ENCODE measurements at places on chromosomes 5 and 9.

DNA sequence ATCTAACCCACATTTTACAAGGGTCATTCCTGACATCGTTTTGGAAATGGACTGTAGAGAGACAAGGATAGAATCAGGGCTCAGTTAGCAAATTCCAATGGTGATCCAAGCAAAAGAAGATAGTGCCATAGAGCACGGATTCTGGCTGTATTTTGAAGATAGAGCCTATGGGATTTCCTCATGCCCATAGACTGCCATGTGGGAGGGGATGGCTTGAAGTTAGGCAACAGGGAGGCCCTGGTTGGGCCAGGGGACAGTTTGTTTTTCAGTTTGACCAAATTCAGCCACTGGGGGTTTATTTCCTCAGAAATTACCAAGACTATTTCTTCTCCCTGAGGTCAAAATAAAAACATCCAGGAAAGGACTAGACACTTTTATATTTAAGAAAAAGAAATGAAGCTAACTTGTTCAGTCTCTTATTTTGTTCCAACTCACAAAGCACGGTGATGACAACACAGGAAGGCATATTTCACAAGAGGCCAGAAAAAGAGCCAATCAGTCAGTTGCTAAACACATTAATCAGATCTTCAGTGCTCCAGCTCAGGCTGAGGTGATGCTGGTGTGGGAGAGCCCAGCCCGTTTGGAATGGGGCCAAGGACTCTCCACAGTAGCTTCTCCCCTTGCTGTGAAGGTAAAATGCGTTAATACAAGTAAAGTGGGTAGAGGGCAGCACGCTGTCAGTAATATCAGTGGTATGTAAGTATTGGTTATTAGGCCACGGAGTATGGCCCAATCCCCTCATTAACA lies 4.4 kb upstream of the DCTN4 start:
- DNase-seq: peak; percentile 54

DNA sequence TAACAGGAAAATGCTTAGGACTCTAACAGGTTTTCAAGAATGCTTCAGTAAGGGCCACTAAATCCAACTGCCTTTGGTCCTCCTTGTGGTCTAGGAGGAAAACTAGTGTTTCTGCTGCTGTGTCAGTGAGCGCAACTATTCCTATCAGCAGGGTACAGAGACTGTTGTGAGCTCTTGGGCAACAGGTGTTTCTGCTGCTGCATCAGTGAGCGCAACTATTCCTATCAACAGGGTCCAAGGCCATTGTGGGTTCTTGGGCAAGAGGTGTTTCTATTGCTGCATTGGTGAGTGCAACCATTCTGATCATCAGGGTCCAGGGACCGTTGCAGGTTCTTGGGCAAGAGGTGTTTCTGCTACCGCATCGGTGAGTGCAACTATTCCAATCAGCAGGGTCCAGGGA lies 256.3 kb downstream of the CDH10 start:
- no peak for DNase-seq

DNA sequence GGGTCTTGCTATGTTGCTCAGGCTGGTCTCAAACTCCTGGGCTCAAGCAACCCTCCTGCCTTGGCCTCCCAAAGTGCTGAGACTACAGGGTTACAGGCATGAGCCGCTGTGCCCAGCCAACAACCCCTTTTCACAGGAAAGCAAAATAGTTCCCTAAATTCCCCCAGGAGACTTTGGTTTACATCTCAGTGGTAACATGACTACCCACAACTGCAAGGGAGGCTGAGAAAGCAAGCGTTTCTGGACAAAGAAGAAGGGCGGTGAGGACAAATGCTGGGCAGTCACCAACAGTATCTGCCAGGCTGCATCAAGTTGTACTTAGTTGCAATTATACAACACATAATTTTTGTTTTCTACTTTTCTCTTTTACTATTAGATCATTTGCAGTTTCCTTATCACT lies 7.4 kb upstream of the ADGRD2 start:
- DNase-seq: no peak

DNA sequence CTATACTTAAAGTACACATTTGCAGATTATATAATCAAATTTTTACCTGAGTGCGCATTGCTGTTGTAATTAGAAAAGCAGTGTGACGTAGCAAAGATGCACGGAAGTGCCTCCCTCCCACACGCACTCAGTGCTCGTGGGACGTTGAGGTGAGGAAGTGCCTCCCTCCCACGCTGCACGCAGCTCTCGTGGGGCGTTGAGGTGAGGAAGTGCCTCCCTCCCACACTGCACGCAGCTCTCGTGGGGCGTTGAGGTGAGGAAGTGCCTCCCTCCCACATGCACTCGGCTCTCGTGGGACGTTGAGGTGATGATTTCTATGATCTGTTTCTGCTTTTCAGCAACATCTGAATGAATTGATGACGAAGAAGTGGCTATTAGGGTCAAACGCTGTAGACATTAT lies 21.0 kb downstream of the EXOC3 start:
- no peak for DNase-seq

DNA sequence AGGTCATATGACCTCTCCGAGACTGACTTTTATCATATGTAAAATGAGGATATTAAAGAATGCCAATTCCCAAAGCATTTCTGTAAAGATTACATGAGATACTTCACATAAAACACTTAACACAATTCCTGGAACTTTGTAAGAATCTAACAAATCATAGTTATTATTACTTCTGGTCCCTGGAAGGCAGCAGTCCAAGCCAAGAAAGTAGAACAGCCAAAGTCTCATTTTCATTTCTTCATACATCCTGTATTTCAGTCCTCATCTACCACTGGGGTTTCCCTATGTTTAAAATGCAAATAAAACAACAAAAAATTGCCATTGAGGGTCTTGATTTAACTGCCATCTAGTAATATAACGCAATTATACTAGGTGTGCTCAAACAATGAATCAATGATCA lies 179.5 kb downstream of the MARCHF11 start:
- DNase-seq: no peak

- no peak for DNase-seq
These were observed 497.8 kb upstream of the SEMA6A start for GRCh38 chr5:117072439-117072838.

DNA sequence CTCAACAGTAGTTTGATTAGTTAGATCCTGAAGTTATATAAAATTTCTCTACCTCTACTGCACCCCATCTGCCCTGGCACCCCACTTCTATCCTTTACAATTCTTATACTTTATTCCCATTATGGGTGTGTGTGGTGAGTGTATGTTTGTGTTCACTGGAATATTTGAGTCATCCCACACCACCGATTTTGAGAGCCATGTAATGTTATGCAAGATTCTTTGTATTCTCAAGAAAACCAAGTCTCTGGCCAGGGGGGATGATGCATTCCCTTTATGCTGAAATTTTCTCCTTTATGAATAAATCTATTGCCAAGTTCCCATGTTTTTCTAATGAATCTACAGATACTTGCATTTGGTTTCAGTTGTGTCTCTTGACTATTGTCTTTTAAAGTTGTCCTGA lies 266.8 kb downstream of the ARHGEF28 start:
- DNase-seq: no peak

DNA sequence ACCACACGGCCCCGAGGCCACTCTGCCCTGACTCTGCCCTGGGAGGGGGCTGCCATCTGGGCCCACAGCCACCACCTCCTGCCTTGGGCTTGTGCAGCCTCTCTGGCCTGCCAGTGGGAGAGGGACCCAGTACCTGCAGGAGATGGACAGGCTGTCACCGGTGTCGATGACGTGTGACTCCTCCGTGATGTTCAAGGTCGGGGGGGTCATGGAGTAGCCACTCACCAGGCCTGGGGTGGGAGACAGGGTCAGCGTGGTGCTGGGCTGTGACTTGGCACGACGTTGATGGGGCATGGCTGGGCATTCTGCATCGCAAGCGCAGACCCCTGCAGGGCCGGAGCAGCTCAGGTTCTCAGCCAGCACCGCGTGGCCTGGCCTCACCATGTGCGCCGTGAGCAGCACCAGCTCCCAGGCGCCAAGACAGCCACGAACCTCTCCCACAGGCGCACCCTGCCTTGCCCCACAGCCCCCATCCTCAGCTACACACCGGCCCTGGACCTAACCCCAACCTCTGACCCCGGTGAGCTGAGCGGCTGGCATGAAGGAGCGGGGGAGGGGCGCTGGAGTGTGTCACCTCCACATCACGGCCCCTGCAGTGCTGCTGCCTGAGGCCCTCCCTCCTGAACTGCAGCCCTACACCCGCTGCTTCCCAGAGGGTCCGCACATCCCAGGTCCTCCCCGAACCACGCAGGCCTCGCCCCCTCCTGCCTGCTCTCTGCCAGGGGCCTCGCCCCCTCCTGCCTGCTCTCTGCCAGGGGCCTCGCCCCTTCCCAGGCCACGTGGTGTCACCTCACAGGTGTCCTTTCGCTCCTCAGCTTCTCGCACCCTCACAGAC lies 17.6 kb downstream of the FLT4 start:
- no peak for DNase-seq

GRCh38 chr5:9160747-9161146 lies 385.1 kb downstream of the SEMA5A start:
- DNase-seq: no peak

DNA sequence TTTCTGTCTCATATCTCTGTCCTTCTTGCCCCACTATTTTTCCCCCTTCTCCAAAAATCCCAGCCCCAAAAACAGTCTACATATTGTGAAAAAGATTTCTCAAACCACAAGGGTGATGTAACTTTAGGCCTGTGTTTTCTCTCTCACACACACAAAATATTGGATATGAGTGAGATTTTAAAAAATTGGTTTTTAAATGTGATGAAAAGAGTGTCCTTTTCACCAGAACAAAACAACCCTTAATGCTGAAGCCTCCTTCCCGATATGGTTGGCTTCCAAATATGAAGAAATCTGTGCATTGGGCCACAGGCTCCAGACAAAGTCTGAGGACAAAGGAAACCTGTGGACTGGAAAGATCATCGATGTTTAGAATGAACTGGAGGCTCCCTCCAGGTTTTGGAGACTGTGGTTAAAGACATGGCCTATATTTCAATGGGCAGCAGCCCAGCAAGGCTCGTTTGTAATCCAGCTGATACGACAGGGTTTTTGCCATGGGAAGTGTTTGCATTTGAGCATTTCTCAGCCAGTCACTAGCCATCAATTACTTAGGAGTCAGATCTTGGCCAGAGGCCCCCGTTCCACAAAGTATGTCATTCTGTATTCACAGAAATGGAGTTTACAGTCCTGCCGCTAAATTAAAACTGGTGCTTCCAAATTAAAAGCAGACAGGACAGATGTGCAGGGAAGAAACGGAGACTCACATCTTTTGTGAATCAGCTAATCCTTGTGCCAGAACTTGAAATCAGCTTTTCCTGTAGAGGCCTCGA lies 546.3 kb downstream of the EBF1 start:
- DNase-seq: no peak

DNA sequence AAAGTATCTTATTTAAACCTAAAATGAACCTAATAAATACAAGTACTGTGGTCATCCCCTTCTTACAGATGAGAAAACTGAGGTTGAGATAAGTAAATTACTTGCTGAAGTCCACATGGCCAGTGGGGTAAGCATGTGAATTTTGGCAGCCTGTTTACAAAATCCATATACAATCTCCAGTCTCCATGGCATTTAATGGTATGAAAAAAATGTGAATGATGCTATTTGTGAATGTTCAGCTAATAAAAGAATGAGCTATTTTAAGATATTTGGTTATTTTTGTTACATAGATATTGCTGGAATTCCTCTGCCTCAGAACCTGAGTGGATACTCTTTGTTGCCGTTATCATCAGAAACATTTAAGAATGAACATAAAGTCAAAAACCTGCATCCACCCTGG lies 19.3 kb upstream of the GPR150 start:
- DNase-seq: no peak

DNA sequence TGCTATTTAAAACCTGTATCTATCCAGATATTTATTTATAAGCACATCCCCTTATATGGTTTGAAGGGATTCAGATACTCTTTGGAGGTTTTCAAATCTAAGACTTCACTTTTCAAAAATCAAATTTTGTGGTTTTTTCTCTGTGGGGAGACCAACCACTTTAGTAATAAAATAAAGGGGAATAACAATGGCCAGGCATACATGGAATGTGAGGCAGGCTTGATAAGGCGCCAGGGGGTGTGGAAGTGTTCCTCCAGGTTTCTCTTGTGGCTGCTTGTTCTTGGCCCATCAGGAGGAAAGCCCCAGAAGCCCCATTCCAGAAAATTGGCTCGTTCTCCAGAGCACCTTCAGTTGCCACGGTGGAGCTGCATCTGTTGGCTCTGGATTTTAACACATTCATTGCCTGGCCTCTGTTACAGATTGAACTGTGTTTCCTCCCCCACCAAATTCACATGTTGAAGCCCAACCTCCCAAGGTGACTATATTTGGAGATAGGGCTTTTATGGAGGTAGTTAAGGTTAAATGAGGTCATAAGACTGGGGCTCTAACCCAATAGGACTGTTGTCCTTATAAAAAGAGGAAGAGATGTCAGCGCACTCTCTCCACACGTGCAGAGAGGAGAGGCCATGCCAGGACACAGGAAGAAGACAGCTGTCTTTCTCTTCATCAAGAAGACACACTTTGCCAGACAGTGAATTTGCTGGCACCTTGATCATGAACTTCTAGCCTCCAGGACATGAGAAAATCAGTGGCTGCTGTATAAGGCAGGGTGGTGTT lies 195.9 kb downstream of the TMEM38B start:
- DNase-seq: no peak

DNA sequence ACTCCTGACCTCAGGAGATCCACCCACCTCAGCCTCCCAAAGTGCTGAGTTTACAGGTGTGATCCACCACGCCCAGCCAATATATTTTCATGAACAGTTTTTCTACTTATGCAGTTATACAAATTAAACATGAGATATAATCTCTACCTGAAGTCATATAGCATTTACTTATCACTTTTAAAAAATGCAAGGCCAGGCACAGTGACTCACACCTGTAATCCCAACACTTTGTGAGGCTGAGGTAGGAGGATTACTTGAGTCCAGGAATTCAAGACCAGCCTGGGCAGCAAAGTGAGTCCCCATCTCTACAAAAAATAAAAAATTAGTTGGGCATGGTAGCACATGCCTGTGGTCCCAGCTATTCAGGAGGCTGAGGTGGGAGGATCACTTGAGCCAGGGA lies 164.7 kb upstream of the LHFPL2 start:
- DNase-seq: no peak
